ENCODE measurements at places on chromosomes 16 and 17.

DNA sequence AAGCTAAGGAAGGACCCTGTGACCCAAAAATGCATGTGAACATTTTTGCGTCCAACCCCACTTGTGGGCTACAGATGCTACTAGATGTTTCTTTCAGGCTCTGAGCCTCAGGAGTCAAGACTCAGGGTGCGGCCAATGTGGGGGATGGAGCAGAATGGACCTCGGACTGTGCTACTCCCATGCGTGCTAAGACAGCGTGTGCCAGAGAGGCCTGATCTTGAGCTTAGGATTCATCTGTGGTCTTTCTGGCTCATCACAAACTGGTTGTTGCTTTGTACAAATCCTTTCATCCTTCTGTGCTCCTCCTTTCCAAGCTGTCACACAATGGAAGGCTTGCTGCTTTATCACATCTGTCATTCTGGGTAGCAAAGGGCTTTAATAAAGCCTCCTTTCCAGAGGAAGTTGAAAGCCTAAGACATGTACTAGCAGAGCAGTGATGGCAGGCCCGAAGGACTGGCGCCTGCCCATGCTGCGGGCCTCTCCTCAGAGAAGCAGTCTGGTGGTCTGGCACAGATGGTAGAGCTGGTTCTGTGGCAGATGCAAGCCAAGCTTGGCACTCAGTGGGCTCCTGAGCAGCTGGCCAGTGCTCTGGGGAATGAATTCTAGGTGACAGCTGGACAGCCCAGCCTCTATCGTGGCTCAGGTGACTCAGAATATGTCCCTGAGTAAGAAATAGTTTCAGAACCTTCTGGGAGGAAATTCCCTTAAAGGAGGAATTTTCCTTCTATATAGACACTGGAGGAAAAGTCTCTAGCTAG is 27.8 kb downstream of the COG4 start:
- DNase-seq, result no peak

GRCh38 chr17:41547378-41547841 is 19.3 kb upstream of the KRT19 start:
- no peak for DNase-seq

GRCh38 chr16:83653785-83654184 is 154.0 kb upstream of the HSBP1 start:
- DNase-seq, result no peak

DNA sequence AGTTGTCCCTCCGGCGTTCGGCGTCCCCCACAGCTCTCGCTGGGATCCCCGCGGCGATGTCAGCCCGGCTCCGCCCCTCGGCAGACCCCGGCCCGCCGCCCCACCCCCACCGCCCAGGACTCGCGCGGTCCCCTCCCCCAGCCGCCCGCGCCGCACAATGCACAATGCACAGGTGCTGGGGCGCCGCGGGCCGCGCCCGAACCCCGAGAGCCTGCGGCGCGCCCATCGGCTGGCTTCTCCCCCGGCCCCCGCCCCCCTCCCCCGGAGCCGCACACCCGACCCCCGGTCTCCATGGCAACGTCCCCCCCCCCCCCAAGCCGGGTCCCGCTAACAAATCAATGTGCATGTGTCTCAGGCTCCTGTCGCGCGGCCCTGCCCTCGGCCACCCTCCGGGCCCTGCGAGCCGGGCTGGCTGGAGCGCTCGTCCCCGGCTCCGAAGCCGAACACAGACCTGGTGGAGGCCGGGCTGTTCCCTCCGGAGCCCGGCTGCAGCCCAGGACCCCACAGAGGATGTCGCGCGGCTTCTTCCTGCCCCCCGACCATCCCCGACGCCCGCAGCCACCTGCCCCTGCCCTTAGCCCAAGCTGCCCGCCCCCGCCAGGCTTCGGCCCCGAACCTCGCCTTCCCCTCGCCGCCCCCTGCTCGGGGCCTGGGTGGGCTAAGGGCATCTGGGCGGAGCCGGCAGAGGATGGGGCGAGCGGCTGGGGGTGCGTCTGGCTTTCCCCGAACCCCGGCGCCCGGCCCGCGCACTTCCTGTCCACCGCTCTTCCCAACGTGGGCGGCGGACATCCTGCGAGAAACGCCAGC is 818 bp upstream of the CBX8 start:
- no peak for DNase-seq

GRCh38 chr16:31529937-31530312 is 2.2 kb downstream of the AHSP start:
- DNase-seq, result no peak

- no peak for DNase-seq
These were observed 37.8 kb downstream of the RBBP6 start for GRCh38 chr16:24577167-24577566.

GRCh38 chr16:27220991-27221390 is 17.7 kb downstream of the KDM8 start:
- no peak for DNase-seq

GRCh38 chr17:79843474-79843815 is 4.2 kb upstream of the CBX4 start:
- no peak for DNase-seq

- no peak for DNase-seq
These were observed 7.1 kb downstream of the IRX5 start for GRCh38 chr16:54937671-54938211.

DNA sequence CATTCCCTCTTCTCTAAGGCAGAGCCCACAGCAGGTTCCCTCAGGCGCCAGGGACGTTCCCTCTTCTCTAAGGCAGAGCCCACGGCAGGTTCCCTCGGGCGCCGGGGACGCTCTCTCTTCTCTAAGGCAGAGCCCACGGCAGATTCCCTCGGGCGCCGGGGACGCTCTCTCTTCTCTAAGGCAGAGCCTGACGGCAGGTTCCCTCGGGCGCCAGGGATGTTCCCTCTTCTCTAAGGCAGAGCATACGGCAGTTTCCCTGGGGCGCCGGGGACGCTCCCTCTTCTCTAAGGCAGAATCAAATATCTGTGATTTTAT is 24.3 kb downstream of the ACSF3 start:
- no peak for DNase-seq

DNA sequence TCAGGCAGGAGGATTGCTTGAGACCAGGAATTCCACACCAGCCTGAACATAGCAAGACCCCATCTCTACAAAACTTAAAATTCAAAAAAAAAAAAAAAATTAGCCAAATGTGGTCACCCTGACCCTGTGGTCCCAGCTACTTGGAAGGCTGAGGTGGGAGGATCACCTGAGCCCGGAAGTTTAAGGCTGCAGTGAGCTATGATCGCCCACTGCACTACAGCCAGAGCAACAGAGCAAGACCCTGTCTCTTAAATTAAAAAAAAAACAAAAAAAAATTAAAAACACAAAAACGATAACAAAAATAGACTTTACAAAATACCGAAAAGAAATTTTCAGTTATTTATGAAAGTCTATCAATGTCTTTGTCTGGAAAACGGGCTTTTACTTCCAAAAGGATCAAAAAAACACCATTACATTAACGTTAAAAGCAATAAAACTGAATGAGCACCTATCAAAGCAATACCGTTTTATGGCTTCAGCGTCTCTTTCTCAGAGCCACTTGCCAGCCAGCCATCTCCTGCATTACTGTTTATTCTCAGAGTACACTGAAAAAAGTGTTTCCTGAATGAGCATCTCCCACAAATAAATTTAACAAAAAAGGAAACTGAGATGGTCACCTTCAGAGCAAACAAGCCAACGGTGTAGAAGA is 6.1 kb downstream of the USP7 start:
- DNase-seq, result no peak

DNA sequence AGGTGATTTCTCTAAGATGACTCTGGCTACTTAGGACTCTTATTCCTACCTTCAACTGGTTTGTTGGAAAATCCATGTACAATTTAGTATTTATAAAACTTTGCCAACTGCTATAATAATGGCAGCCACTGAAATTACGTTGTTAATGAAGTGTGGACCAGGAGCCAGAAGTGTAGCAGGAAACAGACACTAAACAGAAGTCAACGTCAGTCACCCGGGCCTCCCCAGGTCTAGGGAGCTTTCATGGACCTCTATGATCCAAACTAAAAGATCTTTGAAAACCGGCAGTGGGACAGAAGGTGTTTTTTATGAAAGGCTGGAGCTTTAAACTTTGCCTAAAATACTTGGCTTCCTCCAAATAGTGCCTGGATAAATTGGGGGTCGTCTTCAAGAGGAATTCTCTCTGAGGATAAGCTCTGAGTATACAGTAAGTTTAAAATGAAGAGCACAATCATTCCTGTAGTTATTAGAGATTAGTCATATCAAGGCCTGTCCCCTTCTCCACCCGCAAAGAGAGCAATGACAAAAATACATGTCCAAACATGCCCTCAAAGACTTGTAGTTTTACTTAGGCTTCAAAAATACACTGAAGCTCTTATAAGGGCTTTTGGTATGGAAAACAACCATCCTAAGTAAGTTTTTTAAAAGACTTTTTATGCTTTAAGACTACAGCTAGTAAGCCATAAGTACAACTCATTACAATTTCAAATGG is 34.6 kb downstream of the DCUN1D3 start:
- DNase-seq, result no peak

DNA sequence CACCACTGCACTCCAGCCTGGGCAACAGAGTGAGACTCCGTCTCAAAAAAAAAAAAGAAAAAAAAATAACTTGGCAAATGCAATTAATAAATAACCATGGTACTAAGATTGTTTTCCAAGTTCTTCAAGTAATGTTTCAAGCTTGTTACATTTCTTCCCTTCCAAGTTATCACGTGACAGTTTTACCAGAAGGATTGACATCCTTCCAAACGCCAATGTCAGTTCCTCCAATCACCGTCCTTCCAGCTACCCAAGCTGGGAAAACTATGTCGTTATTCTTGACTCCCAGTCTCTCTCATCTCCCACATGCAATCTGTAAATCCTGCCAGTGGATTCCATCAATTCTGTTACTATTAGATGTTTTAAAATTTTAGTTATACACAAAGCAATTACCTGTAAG is 3.9 kb upstream of the PHAF1 start:
- no peak for DNase-seq

GRCh38 chr17:65990593-65990992 is 201.3 kb downstream of the CEP112 start:
- DNase-seq, result no peak

DNA sequence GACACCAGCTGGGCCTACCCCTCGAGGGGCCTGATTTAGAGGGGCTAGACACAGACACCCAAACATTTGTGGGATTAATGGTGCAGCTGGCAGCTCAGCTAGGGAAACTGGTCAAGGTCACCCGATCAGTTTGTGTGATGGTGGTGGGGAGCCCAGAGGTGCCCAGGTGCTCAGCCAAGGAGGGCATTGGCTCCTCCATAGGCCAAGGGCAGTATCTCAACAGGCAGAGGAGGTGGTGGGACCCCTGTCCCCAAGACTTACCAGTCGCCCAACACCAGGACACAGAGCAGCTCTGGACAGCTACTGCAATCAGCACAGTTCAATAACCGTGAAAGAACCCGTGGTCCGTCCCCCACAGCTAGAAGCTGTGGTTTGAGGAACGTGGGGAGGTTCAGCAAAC is 120.9 kb downstream of the C16orf78 start:
- no peak for DNase-seq

- DNase-seq, result no peak
These were observed 12.2 kb downstream of the MPP3 start for GRCh38 chr17:43820759-43821158.

GRCh38 chr16:74758801-74759200 is 15.8 kb downstream of the FA2H start:
- DNase-seq, result no peak

DNA sequence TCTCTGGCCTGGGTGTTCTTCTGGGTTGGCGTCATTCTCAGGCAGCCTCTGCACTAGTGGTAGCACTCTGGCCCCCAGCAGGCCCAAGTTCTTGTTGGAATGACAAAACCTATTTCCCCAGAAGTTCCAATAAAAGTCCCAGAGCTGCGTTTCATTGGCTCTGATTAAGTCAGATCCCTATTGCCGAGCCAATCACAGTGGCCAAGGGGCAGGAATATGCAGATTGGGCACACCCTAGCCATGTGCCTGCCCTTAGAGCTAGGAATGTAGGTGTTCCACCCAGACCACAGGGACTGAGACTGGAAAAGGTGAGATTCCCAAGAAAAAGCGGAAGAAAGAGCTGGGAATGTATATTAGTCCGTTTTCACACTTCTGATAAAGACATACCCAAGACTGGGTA is 44.9 kb upstream of the POLR3E start:
- DNase-seq, result no peak

DNA sequence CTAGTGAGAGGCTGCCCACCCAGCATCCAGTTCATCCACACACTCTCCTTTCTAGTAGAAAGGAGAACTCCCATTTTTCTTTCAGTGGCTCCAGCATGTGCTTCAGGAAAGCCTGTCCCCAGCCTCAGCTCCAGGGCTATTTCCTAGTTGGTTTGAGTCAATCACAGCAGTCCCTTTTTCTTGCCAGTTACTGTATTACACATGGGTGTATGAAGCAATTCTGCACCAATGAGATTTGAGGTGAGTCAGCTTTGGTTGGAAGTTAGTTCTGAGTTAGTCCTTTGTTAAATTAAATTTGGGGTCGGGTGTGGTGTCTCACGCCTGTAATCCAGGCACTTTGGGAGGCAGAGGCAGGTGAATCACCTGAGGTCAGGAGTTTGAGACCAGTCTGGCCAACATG is 24.8 kb downstream of the RAD51D start:
- DNase-seq, result no peak

DNA sequence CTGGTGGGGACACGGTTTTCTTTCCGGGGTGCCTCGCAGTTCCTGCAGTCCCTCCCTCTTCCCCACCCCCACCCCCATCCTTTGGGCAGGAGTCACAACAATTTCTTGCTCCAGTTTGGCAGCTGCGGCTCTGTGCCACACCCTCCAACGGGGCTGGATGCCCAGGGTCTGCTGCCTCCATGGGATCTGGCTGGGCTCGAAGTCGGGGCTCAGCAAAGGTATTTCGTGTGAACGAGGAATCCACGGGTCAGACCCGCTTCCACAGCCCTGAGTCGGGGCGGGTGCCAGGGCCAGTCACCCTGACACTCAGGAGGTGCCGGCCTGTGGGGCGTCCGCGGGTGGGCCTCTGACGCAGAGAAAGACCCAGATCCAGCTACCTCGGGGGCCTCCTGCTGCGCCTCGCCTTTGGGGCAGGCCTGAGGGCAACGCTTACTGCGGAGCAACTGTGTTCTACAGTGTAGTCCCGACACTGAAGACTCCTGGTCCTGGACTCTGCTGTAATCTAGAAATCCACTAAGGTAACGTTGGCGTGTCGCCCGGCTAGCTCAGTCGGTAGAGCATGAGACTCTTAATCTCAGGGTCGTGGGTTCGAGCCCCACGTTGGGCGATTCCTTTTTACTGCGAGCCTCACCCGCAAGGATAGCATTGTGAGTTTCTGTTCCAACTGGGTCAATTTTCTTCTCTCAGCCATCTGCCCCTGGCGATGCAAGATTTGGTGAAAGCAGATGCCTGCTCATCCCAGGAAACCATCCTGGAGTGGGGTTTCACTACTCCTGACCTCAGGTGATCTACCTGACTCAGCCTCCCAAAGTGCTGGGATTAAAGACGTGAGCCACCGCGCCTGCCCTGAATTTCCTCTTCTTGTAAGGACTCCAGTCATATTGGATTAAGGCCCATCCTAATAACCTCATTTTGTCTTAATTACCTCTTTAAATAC is 12.6 kb upstream of the OR1F1 start:
- DNase-seq, result no peak

GRCh38 chr17:65572581-65573281 is 11.3 kb upstream of the AXIN2 start:
- DNase-seq, result no peak

DNA sequence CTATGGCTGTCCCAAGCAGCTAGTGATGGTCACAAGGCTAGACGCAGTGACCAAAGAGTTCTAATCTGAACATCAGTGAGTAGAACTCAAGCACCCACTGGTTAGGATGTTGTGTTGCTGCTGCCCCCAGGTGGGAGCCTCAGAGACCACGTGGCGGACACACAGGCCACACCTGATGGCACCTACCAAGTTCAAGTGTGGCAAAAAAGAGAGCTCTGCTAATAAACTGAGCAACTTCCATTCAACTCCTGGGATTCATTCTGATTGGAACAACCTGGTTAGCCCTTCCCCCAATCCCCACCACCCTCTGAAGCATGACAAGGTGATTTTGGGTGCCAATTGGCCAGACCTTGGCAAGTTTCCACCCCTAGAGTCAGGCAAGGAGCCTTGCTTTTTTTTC is 3.5 kb upstream of the LCMT1 start:
- DNase-seq, result peak; percentile 16
